ENCODE measurements at places on chromosomes 4 and X.

DNA sequence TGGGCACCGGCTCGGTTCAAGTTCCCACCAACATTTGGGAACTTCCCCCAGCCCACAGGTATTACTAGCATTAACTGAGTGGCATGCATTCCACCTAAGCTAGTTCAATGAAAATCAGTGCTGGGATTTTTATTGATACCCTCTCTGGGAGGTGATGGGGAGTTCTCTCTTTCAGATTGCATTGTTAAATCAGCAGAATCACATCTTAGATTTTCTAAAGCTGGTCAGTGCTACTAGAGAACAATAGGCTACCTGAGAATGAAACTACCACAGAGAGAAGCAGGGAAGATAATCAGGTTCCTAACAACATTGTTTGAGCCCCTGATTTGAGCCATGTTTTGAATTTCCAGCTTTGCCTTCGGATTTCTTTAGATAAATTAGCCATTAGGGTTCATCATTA lies 16.0 kb downstream of the EPGN start:
- no peak for DNase-seq

GRCh38 chr4:163544407-163545038 lies 50.0 kb downstream of the TMA16 start:
- no peak for DNase-seq

GRCh38 chr4:187417721-187418120 lies 577.9 kb upstream of the ZFP42 start:
- DNase-seq, result no peak

DNA sequence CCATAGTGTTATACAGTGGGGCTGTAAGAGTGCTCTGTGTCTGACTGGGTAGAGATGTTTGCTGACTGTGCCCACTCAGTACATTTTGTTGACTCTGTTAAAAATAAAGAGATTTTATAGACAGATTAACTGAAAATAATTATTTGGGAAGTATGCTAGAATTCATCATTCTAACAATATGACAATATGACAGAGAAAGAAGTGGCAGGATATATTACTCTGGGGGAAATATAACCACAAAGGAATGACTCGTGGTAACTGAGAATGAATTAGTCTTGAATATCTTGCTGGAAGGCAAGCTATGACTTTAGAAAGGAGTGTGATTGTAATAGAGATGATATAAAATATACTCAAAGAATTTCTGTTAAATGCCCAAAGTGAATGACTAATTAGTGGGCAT lies 46.8 kb downstream of the TMEM165 start:
- DNase-seq, result no peak

- DNase-seq, result no peak
These were observed 34.6 kb downstream of the ATXN3L start for GRCh38 chrX:13285229-13285628.

- DNase-seq, result peak; percentile 44
These were observed 964 bp upstream of the HMGB2 start for GRCh38 chr4:173334891-173335752.

DNA sequence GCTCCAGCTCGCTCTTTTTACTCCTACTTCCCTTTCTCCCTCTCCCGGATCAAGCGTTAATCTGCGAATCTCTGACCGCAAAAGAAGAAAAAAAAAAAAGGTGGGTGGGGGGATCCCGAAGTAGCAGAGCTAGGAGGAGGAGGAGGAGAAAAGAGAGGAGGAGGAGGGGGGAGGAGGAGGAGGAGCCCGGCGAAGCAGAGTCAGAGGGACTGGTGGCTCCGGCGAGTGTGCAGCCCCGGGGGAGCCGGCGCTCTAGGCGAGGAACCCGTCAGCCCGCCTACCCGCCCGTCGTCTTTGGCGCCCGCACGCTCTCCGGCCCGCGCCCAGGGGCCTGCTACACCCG lies at the start of gene NHSL2:
Gene NHSL2 (plus strand): TSS at position 203 of the 343 bp plus-strand sequence.
- no peak for DNase-seq

DNA sequence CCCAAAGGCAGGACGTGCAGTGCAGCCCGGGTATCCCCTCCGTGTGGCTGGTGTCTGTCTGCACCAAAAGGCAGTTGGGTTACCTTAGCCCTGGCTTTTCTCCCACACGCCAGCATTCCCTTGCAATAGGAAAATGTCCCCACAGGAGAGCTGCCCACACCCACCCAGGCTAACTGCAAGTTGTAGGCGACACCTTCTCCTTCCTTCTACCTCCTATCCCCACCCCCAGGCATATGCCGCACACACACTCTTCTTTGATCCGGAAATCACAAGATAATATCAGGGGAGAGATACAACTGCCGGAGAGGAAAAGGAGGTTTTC lies 444 bp upstream of the APBB2 start:
- DNase-seq, result no peak

DNA sequence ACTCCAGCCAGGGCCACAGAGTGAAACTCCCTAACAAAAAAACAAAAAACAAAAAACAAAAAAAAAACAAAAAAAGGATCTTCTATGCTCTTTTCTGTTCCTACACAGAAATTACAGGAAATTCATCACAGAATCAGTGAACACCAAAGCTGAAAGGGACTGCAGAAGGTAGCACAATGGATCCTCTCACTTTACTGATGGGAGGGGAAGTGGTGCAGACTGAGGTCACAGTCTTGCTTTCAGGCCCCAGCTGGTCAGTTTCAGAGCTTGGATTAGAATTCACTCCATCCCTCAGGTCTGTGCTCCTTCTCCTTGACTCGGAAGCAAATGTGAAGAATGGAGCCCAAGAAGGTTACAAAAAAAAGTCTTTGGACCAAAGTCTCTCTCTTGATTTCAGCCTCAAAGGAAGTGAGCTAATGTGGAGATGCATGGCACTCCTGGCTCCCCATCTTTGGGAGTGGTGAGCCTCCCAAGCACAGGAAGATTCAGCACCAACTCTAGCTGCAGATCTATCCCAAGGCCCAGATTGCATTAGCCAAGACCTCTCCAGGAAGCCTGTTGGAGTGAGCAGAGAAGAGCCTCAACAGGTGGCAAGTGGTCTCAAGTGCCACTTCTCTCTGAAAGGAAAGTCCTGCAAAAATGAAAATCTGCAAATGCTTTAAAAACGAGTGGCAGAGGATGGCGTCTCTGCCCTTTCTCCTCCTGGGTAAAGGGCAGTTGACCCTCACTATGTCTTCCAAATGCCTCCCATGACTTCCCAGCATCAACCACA lies 176.0 kb downstream of the MAML3 start:
- no peak for DNase-seq

- DNase-seq, result no peak
These were observed 613 bp downstream of the GLRB start for GRCh38 chr4:157076578-157076947.

DNA sequence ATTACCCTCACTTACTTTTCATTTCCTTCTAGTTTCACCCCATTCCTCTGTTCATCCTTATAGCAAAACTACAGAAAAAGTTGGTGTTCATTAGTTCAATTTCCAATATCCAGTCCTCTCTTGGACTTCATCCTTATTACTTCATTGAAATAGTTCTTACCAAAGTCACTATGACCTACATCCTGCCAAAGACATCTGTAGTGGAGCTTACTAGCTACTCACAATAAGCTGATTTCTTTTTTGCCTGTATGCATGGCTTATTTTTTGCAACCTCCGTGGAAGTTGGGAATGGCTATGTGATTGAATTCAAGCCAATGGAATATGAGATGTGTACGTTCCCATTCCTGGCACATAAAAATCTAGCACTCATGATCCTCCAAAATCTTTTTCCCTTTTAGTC lies 4.6 kb upstream of the CDKL2 start:
- no peak for DNase-seq

DNA sequence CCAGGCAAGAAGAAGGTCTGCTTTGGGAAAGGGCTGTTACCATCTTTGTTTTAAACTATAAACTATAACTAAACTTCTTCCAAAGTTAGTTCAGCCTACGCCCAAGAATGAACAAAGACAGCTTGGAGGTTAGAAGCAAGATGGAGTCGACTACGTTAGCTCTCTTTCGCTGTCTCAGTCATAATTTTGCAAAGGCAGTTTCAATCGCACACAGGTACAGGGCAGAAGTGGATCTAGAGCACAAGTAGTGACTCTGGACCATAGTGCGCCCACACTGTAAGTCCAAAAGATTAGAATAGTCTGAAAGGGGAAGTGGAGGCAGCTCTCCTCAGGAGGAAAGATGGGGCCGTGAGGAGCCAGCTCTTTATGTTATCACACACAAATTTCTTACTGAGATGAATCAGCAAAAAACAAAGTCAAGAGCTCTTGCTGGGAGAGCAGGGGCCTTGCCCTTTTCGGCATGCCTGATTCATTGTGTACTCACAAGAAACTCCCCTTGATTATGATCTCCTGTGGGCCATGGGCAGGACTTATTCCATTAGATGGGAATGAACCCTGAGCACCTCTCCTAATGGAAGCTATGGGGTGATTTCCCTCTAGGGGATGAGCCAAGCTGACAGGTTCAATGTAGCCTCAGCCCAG lies 58.6 kb downstream of the FUNDC1 start:
- no peak for DNase-seq

DNA sequence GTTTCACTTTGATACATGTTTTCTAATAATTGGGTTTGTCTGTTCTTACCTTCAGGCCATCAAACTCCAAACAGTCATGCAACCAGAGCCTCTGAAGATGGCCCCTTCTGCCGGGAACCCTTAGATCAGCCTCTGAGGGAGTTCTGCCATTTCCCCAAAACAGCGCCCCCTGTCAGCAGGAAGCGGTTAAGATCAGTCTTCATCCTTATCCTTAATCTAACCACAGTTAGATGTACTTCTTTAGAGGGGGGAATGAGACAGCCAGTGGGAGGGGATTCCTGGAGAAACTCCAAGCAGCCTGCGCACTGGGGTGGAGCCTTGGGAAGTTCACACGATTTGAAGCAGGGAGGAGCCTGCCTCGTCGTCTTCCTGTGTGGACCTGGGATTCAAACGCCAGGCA lies 185.4 kb downstream of the INPP4B start:
- no peak for DNase-seq

- DNase-seq, result no peak
These were observed 62.5 kb downstream of the CD40LG start for GRCh38 chrX:136710325-136710951.

DNA sequence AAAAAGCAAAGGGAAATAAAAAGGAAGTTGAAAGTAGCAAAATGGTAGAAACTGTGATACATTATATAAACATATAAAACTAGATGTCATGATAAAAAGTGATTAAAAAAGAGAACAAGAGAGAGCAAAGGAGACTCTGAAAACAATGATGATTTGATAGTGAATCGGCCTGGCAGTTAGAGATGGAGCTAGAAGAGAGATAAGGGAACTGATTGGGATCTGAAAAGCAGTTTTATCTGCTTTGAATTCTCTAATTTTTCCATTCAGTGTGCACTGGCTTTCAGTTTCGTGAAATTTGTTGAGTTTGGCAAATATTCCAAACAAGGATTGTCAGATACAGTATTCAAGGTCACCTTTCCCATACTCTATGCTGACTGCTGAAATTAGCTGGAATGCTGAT lies 21.9 kb upstream of the CCSER1 start:
- no peak for DNase-seq

DNA sequence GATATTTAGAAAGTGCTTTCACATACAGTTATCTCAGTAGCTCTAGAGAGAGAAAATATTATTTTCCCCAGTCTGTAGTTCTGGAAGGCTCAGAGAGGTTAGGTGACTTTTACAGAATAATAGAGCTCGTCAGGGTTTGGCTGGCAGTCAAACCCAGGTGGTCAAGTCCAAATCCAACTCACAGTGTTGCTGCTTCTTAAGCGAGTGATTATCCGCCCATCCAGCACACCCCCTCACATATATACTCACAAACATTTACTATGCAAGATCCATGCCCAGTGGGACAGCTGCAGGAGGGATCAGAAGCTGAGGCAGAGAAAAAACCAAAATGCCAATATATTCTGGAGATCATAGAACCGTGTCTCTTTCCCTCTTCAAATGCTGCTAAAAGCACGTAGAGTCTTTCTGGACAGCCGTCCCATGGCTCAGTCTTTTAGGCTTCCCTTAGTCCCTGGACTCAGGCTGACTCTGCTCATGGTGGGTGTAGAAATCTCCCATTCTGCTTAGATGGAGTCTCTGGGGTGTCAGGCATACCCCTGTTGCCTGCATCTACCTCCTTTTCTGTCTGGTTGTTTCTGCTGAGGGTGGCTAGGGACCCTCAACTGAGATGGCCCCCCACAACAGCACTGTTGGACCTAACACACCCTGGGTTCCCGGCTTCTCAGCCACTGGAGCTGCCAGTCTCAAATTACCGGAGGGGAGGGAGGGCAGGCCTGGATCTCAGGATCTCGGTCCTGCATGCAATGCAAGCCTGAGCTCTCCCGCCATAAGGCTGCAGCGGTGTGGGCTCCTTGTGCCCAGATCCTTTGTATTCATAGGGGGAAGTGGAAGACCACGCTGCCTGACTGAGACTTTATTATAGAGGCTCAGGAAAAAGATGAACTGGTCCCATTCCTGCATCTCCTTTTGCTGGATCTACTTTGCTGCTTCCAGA lies at the start of gene CHRNA9:
Gene CHRNA9 (plus strand): TSS at position 743 of the 934 bp plus-strand sequence. CDS start 135 bp downstream, at position 878.
- DNase-seq, result no peak

GRCh38 chr4:78584863-78585547 lies 33.4 kb downstream of the ANXA3 start:
- no peak for DNase-seq

- DNase-seq, result no peak
These were observed 142.5 kb downstream of the CXXC4 start for GRCh38 chr4:104352211-104352610.

DNA sequence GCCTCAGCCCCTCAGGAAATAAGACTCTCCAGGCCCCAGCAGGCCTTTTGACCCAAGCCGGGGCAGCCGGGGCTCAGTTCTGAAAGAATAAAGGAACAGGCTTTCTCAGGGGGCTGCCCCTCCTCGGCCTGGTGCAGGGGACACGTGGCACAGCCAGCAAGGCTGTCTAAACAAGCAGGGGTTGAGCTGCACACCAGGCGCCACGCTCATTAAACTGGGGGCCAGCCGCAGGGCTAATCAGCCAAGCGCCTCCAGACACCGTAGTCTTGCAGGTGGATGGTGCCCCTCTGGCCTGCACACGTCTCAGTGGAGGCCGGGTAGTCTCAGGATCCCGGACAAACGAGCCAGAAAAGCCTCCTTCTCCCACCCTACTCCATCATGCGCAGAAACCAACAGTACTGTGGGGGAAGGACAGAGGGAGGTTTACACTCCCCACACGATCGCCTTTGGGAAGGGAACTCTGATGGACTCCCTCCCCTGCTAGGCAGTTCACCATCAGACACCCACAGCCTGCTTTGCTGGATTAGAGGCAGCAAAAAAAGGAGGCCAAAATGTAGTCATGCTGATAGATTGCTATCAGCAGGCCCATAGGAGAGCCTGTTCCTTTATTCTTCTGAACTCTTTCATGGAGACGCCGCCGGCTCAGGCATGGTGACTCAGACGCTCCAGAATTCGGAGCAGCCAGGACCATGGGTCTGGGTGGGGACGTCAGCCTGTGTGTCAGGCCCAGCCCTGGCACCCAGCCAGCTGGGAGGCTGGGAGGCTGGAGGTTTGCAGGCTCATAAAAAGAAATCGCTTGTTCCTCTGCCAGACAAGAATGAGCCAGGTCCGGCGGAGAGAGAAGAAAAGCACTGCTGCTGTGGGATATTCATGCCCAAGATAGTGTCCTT lies 342.4 kb downstream of the BCOR start:
- DNase-seq, result peak; percentile 67

GRCh38 chr4:70927502-70928137 lies 25.5 kb downstream of the MOB1B start:
- no peak for DNase-seq

DNA sequence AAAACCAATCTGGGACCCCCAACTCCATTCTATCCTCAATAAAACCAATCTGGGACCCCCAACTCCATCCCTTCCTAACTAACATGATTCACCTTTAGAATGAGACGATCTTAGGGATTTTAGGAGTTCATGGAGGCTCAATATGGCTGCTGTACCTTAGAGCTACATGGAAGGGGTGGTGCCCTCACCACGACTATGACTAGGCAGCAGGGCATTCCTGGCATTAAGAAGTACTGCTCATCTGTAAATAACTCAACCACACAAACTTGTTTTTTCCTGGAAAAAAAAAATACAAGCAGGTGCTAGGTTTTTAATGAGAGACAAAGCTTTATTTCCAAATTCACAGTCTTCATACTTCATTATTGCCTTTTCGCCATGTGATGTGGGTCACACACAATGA lies 346.5 kb upstream of the FAT1 start:
- DNase-seq, result no peak

All from GM04503 (cell line).